NCI-H2171 (cell line): ENCODE measurements at places on chromosomes 7 and 10.

- DNase-seq, result peak; percentile 70
Measured at GRCh38 chr10:78470267-78471103, 436.8 kb downstream of the RPS24 start.

GRCh38 chr7:149770728-149771636 is 2.4 kb downstream of the ZNF467 start:
- peak; percentile 91 for DNase-seq

DNA sequence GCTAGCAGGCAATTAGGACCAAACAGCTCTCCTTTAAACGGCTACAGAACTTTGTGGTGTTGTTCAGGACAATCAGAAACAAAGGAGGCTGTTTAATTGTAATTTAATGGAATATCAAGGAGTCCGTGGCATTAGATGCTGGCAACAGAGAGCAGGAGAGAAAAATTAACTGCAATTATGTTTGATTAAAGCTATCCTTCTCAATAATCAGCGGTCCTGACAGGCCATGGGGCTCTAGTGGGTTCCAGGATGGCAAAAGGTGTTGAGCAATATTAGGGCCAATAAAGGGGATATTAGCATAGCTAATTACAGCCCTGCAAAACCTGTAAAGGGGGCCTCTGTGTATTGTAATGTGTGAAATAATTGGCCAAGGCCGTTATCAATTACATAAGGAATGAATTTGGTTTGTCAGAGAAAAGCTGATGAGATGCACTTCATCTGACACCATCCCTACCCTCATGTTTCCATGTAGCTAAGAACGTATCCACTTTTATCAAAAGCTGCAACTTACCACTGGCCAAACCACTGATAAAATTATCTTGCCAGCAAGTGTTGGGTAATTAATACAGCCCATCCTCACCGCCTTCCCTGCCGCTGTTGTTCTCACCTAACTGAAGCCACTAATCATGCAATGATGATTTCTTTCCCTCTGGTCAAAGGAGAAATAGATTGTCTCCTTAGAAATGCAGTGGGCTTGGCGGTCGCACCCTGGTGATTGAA is 81.6 kb downstream of the EBF3 start:
- no peak for DNase-seq

DNA sequence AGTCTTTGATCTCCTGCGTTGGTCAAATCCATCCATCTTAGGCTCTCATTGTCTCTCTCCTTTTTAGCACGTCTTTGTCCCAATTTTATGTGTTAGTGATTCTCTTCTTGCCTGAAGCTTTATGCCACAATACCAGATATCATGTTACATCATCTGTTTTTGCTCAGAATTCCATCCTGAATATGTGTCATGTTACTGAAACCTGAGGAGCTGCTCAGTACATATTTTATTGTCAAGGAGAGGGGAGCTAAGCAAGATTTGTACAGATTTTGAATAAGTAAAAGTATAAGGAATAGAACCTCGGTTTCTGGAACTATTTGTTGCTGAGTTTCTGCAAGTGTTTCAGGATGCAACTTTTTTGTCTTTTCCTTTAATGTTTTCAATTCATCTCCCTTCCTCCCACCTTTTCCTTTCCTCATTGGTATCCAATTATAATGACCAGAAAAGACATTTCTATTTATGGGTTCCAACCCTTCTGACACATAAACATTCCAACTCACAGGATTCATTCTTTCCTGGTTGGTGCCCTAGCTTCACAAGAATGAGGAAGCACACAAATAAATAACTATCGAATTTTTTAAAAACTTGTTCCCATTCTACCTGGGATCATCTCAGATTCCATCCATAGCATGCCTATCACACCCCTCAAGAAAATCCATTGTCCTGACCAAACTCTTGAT is 291.8 kb downstream of the CRPPA start:
- peak; percentile 53 for DNase-seq

DNA sequence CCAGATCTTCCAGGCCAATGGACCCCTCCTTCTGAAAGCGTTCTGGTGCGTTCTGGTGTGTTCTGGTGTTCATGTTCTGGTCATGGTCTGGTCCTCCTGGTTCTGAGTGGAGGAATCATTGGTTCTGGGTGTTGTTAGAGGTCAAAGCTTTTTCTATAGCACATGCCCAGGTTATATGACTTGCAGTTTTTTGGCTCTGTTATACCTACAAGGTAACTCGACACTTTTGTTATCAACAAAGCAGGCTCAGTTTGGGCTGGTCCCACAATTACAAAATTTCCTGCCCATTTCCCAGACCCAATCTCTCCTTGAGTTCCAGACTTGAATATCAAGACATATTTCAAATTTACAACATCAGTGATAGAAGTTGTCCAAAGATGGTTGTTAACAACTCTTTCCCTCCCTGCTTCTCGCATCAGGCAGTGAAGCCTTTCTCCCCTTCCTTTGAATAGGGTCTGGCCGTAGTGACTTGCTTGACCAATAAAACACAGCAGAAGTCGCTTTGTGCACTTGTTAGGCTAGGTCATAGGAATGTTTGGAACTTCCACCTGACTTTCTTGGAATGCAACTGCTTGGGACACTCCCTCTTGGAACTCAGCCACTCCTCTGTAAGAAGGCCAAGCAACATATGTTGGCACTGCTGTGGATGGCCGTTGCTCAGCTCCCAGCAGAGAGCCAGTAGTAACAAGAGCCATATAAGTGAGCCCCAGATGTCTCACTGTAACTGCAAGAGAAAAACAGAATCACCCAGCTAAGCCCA is 83.1 kb upstream of the STEAP1B start:
- no peak for DNase-seq

- DNase-seq, result no peak
Measured at GRCh38 chr10:131433568-131433967, 122.0 kb upstream of the TCERG1L start.

GRCh38 chr10:81847675-81848074 is 27.3 kb upstream of the NRG3 start:
- no peak for DNase-seq

DNA sequence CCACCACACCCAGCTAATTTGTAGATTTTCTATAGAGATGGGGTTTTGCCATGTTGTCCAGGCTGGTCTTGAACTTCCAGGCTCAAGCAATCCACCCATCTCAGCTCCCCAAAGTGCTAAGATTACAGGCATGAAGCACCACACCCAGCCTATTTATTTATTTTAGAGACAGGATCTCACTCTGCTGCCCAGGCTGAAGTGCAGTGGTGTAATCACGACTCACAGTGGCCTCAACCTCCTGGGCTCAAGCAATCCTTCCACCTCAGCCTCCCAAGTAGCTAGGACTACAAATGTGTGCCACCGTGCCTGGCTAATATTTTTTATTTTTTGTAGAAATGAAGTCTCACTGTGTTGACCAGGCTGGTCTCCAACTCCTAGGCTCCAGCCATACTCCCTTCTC is 6.9 kb upstream of the FRAT2 start:
- DNase-seq, result no peak

DNA sequence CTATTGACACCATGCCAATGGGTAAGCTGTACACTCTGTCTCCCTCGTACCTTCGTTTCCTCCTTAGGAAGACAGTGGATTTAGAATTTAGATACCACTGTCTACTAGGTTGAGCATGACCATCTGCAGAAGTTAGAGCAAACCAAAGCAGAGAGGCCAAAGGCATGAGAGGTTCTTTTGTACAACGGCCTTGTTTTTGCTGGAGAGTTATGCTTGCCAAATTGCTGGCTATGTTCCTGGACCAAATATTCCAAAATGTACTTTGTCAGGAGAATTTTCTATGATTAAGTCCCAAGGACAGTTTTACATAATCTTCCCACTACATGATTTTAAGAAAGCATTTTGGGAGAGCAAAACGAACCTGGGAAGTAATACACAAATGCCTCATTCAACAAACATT is 47.9 kb upstream of the PLCE1 start:
- no peak for DNase-seq

DNA sequence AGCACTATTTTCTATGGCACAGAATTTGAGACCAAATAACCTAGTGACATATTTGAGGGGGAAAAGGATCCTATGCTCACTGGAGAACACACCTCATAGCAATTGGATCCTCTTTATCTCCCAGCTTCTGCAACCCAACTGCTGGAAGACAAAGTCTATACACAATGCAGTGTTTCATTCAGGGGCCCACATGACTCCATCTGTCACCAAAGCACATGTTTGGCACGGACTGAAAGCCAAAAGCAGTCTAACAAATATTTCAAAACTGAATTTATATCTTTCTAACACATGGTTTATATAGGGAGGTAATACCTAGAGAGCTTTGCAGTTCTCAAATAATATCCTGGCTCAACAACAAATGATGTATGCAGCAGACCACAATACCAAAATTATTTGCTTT is 39.2 kb downstream of the ADAM12 start:
- DNase-seq, result no peak

- DNase-seq, result peak; percentile 2
Measured at GRCh38 chr7:16130111-16131110, 290.9 kb downstream of the CRPPA start.

DNA sequence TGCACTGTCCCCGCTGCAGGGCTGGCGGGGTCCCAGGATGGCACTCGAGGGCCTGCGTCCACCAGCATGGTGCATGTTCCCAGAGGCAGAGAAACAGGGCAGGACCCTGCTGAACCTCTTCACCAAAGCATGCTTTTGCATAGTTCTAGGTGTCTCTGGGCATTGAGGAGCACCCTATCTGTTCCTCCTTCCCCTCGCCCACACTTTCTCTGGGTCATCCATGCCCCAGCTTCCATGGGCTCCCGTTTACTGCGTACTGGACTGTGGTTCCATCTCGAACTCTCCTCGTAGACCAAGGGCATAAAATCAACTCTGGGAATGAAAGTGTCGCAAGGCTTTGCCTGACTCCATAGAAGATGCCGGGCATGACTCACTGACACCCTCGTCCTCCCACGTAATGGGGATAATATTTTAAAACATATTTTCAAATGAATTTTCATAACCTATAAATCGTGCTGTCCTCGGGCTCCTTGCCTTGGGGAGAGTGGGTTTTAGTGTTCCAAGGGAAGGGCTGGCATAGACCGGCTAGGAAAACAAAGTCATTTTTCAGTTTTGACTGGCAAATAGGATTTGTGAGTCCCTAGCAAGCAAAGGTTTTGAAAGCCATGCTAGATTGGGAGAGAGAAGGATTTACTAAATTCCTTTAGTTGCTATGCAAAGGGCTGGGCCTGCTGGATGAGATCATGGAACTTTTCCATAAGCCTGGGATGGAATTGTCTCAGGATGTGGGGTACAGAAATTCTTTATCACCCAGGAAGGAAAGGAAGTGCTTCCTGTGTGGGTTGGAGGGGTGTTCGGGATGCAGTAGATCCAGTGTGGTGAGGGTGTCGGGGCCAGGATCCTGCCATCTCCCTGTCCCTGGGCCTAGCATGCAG is 498.7 kb upstream of the MKI67 start:
- no peak for DNase-seq

DNA sequence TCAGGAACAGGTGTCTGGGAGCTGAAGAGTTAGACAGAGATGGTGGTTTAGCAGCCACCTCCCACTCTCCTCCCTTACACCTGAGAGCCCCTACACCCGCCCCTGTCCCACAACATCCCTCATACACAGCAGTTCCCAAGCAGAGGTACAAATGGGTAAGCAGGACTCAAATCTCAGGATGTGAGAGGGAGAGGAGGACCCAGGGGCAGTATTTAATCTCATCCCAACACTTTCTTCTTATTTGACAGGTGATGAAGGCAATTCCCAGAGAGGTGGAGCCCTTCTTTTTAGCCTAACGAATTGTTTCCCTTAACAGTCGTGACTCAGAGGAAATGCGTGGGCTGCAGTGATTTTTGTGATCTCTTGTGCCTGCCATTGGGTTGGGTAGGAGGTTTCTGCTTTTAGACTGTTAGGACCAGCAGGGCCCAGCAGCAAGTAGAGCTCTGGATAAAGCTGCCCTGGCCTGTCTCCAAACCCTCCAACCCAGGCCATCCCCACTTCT is 191.3 kb downstream of the HECW1 start:
- DNase-seq, result no peak

DNA sequence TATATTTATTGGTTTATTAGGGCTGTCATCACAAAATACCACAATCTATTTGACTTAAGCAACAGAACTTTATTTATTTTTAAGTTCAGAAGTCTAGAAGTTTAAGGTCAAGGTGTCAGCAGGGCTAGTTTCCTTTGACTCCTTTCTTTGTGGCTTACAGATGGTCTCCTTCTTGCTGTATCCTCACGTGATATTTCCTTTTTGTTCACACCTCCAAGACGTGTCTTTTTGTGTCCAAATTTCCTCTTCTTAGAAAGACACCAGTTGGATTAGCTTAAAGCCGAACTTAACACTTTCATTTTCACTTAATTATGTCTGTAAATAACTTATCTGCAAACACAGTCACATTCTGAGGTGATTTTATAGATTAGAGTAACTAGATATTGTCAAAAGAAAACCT is 631.4 kb upstream of the POT1 start:
- DNase-seq, result no peak

DNA sequence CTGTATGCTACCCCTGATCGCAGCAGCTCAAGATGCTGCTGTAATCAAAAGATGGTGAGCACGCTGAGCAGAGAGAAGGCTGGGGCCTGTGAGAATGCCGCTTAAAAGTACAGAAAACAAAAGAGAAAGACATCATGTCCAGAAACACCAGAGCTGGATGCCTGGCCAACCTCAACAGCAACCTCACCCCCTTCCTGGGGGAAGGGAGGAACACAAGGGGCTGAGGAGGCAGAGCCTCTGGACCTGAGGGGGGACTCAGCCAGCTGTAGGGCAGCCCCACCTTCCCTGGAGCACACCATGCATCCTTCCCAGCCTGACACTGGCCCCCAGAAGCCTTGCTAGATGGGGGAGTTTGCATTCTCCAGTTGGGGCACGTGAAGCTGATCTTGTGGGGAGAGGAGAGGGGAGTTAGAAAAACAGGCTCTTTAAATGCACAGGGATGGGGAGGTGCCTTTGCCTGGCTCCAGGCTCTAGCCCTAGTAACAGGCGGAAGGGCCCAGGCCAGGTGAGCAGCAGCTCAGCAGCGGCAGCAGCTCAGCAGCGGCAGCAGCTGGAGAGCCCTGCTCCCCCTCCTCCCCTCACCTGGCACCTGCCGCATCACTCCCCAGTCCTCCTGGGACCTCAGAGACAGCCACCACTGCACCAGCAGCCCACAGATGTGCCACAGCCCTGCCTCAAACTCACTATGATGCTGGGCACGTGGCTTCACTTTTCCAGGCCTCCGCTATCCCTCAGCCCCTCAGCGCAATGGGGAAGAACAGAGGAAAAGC is 156.3 kb downstream of the NEURL1 start:
- peak; percentile 59 for DNase-seq
